ENCODE measurements at places on chromosomes 2 and 18. TPM values are rescaled to one million over a fixed set of nuclear protein-coding genes. Genes with fewer than 3 reads are reported as not detected.

Gene PIEZO2
- total RNA-seq, result 0.62 TPM

Gene SULT1C2
- not detected for total RNA-seq

Gene TWIST2
- 38.4 TPM for total RNA-seq

Gene BMP10
- total RNA-seq, result not detected

Gene CHST9
- 0.08 TPM for total RNA-seq

GRCh38 chr2:138504546-138505235 lies 3.1 kb downstream of the SPOPL start:
- no peak for DNase-seq

- DNase-seq, result no peak
These were observed 268.1 kb downstream of the NDUFA10 start for GRCh38 chr2:239756790-239757760.

GRCh38 chr2:46086578-46087070 lies 210.6 kb upstream of the EPAS1 start:
- DNase-seq, result no peak

DNA sequence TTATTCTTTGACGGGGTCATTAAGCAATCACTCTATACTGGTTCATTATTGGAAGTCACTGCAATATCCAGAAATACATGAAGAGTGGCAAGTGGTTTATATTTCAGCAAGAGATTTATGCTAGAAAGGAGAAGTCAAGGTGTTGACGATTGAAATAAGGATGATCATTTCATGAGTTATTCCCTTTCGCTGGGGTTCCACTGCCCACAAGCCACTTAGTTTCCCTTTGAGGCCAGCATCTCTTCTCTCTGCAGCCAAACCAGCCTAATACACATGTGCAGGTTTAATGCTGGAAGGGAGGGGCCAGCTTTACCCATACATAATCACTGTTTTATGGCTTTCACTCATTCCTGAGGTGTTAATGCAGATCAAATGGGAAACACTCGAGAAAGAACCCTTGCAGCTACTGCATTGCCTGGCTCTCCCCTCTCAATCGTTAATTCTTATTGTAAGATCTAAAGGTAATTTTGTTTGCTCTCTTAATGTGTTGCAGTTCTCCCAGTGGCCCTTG lies 108.4 kb downstream of the MEIS1 start:
- no peak for DNase-seq

GRCh38 chr18:66900837-66901236 lies 296.9 kb upstream of the CDH19 start:
- DNase-seq, result no peak

All from lower leg skin (tissue), 4 donors.